ENCODE measurements at places on chromosomes 3 and 15. TPM values are rescaled to one million over a fixed set of nuclear protein-coding genes. Genes with fewer than 3 reads are reported as not detected.

GRCh38 chr3:126245811-126246727 lies 65.7 kb upstream of the ALDH1L1 start:
- peak; percentile 94 for ATAC-seq

GRCh38 chr3:71602256-71602655 lies 18.7 kb upstream of the FOXP1 start:
- no peak for ATAC-seq

- no peak for ATAC-seq
Observed at GRCh38 chr3:172816281-172816680, 65.8 kb downstream of the ECT2 start.

DNA sequence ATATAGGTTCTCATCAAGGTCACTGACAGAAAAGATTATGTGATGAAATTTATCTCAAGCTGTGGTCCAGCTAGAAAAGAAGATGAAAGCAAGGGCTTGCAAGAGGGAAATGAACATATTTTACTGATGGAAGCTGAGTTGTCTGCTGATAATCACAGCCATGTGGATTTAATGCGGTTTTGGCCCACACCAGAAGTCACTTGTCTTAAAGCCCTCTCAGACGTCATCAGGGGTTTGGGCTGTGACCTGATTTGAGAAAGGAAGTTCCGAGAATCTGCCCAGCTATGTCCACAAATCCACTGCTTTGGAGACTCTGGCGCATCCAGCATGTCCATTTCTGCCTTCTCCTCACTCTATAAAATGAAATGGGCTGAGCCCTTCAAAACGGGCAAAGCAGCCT lies 278.4 kb downstream of the SUCLG2 start:
- ATAC-seq: no peak

Gene TF
- total RNA-seq: 2.2 TPM

Gene ZNF860
- 0.23 TPM for total RNA-seq

DNA sequence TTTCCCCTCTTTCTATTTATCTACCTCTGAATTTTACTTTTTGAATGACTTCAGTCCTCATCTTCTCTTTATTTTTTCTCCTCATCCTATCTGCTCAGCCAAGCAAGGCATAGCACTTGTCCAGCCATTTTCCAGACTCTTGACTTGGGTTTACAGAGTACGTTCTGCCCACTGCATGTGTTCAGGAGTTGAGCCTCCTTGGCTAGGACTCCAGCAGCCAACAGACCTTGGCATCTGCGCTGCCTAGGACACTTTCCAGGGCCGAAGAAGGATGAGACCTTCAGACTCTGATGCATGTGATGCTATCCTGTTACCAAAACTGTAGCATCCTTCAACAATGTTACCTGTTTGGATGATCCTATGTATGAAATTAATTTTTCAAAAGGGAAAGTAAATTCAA lies 59.7 kb downstream of the HES1 start:
- ATAC-seq: no peak
